ENCODE measurements at places on chromosomes 3 and 15.

DNA sequence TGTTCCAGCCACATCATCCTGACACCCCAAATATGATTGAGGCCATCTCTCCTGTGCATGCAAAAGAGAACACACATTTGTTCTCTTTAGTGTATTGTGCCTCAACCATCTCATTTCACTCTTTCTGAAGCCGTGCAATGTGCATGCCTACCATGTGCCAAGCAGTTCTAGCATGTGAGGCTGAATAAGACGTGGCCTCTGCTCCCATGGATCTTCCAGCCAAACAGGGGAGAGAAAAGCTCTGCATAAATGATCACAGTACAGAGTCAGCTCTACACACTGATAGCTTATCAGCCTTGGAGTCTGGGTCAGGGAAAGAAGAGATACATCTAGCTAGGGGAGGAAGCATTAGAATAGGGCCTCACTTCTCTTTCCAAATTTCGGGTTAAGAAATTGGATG is 48.2 kb upstream of the ATG7 start:
- no peak for DNase-seq

DNA sequence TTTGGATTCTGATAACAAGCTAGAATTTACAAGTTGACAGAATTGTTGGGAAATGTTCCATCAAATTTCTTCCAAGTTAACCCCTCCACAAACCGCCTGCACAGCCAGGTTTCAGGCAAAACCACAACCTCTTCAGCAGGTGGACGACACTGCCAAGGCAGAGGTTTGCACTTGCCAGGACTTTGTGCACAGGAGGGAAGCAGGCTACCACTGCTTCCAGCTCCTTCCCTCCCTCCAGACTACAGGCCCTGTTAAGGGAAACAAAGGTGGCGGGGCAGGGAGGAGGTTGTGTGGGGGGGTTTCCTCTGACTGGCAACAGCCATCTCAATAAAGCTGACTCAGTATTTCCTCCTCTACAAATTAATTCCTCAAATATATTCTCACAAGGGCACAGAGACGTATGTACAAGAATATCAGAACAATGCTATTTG is 42.2 kb downstream of the TBC1D2B start:
- DNase-seq = no peak

DNA sequence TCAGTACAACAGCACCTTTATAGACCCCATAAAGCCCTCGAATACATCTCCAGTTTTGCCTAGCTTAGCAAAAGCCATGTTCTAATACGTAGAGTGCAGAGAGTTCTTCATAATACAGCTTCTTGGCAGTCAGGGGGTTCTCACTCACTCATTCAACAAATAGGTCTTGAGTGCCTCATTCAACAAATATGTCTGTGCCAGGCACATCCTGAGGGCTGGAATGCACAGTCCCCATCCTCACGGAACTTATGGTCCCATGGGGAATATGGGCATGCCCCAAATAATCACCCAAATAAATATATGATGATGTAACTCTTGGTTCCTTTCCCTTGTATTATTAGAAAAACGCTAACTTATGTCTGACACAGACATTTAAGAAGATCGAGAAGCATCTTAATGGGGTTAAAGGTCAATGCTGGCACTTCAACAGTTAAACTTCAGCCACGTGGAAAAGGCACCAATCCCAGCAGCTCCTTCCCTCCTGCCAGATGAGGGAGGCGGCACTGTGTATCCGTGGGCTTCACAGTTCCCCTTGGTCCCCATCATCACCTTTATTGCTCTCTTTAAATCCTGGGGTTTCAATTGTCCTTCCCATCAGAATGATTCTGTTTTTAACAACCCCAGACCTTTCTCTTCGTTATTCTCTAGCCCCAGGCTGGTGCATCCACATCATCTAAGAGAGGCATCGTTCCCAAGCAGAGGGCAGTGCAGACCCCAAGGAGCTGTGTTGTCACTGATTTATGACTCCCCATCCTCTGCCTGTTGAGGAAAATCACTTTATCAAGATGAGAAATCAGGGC is 18.9 kb upstream of the SEMA5B start:
- no peak for DNase-seq

GRCh38 chr3:107238787-107239186 is 138.5 kb upstream of the CCDC54 start:
- DNase-seq = no peak

DNA sequence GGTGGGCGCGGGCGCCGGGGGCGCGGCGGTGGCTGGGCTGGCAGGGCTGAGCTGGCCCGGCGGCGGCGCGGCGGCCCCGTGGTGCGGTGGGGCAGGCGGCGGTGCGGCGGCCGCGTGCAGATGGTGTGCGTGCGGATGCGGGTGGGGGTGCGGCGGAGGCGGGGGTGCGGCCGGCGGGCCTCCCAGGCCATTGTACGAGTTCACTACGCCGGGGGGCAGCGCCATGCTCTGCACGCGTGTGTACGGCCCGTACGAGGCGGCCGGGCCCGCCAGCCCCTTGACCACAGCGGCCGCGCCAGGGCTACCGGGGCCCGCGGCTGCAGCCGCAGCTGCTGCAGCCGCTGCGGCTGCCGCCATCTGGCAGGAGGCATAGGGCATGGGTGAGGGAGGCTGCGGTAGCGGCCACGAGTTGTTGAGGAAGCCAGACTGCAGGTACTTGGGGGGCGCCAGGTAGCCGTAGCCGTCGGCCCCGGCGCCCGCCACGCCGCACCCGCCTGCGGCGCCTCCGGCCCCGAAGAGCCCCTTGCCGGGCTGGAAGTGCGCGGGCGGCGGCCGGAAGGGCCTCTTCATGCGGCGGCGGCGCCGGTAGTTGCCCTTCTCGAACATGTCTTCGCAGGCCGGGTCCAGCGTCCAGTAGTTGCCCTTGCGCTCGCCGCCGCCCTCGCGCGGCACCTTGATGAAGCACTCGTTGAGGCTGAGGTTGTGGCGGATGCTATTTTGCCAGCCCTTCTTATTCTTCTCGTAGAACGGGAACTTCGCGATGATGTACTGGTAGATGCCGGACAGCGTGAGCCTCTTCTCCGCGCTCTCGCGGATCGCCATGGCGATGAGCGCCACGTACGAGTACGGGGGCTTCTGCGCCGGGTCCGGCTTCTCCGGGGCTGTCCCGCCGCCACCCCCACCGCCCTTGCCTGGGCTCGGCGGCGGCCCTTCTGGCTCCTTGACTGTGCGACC is 951 bp downstream of the FOXL2 start:
- DNase-seq = no peak

Measured in activated naive CD4-positive, alpha-beta T cell (primary cell).